ENCODE measurements at places on chromosomes 11 and 22.

DNA sequence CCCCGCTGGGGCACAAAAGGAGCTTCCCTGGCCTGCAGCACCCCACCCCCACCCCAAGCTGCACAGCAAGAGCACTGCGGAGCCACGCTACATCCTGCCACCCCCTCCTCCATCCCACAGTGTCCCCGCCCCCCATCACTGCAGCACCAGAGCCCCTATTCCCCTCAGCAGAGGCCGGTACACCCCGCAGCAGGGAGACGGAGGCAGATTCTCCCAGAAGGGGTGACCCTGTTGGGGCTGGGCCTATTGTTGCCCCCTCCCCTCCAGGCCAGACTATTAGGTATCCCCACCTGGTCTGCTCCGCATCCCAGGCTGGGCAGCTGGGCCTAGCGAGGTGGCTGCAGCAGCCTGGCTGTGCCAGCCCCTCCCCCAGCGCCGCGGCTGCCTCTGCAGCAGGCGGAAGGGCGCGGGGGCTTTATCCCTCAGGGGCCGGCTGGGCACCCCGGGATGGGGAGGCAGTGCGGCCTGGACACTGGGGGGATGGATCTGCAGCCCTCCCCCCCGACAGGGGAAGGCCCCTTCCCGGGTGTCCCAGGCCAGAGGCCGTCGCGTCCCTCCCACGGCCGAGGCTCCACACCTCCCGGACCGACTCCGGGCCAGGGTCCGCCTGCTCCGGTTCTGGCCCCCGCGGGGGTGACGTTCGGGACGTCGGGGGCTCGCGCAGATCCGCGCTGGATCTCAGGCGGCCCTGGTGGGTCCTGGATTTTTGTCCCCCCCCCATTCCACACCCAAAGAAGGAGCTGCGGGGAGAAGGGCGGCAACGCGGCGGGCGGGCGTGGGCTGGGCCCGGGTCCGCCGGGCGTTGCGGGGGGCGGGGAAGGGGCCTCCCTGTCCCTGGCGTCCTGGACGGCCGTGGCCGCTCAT is 943 bp downstream of the DUSP8 start:
- DNase-seq: peak; percentile 33

- no peak for DNase-seq
Measured at GRCh38 chr11:128942272-128942612, 429 bp downstream of the TP53AIP1 start.

GRCh38 chr11:107857550-107858216 is 904 bp downstream of the SLC35F2 start:
- peak; percentile 16 for DNase-seq

DNA sequence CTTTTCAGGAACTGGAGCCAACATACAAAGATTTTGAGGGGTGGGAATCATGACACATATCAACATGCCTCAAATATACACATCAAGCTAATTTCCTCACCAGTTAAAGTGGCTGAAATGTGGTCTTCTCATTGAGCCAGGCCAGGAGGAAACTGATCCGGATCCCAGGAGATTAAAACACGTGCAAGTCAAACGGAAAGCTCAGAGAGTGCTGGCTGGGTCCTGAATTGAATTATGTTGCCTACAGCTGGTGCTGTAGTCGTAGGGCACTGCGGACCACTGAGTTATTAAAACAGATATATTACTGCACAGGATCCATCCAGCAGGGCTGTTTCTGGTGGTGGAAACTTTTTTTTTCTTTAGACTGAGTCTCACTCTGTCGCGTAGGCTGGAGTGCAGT is 14.1 kb upstream of the WNT7B start:
- DNase-seq: no peak

DNA sequence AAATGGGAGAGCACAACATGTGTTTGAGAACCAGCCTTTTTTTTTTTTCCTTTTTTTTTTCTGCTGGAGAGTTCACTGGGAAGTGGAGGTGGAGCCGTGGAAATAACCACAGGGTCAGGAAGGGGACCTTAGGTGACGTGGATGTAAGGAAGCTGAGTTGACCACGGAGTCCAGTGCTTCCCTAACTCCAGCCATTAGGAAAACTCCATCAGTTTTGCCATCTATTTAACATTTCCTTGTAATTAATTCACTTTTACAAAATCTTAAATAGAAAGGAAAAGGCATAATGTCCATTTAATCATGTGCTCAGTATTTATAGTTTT is 2.0 kb upstream of the CDK2AP2 start:
- no peak for DNase-seq

DNA sequence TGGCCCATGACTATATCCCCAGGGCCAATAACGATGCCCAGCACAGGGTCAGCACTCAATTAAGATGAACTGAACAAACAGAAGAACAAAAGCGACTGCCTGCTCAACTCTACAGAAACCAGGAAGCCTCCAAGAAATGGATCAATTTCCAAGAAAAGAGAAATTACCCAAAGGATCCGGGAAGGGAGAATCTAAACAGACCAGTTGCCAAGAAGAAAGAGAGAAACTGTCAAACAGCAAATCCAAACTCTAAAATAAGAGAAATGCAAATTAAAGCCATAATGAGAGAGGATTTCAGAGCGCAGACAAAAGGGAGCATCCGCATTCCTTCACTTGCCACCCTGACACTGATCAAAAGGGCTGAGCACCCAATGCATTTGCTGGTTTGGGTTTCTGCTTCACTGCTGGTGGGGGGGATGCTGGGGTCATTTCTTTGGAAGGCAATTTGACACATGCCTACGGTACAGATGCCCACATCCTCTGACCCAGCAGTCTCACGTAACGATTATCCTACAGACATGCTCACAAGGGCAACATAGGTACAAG is 37.7 kb upstream of the RFPL3 start:
- DNase-seq: no peak

GRCh38 chr11:134071306-134071705 is 2.4 kb downstream of the JAM3 start:
- no peak for DNase-seq

- no peak for DNase-seq
Measured at GRCh38 chr22:29668673-29669072, 51.1 kb upstream of the CABP7 start.

GRCh38 chr11:45180179-45180847 is 33.9 kb downstream of the PRDM11 start:
- DNase-seq: peak; percentile 71

GRCh38 chr11:44621140-44621681 is 55.7 kb downstream of the CD82 start:
- peak; percentile 57 for DNase-seq

GRCh38 chr22:45649809-45650208 is 21.8 kb upstream of the ATXN10 start:
- no peak for DNase-seq

- peak; percentile 83 for DNase-seq
Measured at GRCh38 chr11:38460429-38460828, 1862.4 kb upstream of the RAG2 start.

DNA sequence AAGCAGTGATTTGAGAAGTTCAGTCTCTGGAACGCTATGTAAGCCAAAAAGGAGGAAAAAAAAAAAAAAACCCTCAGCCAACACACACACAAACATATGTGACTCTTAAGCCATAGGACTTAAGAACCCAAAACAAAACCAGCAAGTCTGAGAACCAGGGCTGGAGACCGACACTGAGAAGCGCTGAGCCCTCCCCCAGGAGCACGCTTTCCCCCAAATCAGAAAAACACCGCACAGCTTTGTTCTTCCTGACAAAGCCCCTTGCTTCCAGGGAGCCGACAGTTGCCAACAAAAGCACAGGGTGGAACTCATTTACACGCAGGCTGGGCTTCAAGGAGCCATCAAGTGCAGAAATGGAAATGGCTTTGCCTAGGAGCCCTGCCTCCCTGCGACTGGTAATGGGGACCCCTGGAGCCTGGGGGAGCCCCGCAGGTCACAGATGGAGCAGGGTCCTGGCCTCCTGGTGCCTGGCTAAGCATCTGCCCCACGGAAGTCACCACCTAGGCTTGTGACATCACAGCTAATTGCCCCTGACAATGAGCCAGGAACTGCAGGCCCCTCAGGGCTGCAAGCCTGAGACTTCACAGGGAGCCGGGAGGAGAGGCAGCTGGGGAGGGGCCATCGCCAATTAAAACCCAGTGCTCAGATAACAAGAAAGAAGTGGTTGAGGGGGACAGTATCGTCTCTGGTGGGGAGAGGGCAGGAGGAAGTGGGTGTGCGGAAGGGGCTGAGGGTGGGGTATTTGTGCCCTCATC is 66.9 kb downstream of the NFAM1 start:
- DNase-seq: peak; percentile 26

- DNase-seq: no peak
Measured at GRCh38 chr11:93984196-93984567, 37.0 kb upstream of the HEPHL1 start.

GRCh38 chr11:62018981-62019664 is 51.7 kb upstream of the FTH1 start:
- DNase-seq: no peak

DNA sequence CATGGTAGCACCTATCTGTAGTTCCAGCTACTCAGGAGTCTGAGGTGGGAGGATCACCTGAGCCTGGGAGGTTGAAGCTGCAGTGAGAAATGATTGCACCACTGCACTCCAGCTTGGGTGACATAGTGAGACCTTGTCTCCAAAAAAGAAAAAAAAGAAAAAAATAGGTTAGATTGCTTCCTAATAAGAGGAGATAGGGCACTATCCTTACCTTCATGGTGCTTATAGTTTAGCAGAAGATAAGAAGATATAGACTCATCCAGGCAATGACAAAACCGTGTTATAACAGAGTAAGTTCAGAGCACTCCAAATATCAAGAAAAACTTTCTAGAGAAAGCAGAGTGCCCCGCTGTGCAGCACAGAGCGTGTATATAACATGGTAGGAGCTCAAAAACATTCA is 42.1 kb downstream of the RRP8 start:
- no peak for DNase-seq

DNA sequence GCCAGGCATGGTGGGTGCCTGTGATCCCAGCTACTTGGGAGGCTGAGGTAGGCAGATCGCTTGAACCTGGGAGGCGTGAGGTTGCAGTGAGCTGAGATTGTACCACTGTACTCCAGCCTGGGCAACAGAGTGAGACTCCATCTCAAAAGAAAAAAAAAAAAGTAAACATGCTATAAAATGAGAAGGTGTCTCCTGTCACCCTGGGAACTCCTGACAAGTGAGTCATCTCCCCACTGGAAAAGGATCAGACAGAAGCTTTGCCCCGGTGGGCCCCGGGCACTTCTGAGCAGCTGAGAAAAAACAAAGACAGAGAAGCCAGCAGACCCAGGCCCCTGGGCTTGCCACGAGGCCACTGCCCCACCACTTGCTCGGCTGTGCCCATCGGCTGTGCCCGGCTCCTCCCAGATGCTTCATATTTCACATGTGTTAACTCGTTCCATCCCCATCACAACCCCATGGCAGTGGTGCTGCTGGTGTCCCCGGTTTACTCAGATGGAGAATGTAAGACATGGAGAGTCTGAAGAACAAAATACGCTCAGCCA is 22.3 kb downstream of the TTLL1 start:
- DNase-seq: peak; percentile 81

DNA sequence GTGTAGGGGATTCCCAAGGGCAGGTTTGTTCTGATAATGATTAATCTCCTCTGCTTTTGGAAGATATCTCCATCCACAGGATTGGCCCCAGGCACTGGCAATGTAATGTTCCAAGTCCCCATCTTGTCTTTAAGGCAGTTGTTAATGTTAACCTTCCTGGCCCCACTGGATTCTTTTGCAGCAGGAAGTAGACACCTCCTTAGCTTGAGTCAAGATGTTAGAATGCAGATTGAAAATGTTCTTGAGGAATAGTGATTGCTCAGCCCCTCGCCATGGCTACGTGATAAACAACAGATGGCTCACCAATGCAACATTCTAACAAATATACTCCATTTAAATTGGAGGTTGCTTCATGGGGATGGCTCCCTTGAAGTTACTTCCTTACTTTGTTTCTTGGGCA is 7.3 kb downstream of the HEPHL1 start:
- peak; percentile 22 for DNase-seq

DNA sequence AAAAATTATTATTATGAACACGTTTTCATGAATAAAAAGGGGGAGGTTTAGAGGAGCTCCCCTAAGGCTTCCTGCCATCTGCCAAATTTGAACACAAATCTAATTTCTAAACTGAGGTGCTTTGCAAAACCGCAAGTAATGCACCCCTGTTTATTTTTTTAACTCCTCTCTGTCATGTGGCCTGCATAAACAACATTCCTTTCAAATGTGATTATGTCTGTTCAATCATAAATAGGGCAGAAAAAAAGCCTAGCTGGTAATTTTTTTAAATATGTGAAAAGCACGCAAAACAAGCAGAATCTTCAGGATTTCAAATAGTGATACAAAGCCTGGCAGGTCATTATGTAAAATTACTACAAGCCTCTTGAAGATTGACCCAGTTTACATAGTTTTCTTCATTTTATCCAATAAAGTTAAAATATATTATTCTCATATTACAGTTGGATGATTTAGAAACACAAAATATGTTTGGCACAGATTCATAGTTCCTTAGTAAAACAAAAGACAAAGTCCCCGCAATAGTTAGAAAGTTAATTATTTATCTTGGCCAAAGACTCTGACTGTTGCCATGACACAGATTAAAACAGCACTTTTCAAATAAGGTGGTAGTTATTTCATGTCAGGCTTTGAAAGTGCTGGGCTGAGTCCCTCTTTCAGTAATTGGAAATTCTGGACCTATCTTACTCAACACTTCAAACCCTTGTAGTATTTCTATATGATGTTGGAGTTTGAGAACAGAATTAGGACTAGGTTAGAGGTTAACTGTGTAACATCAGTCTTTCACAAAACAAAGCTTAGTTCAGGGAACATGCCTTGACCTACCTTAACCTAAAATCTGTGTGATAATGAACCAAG is 200.3 kb upstream of the MPPED2 start:
- DNase-seq: peak; percentile 39

DNA sequence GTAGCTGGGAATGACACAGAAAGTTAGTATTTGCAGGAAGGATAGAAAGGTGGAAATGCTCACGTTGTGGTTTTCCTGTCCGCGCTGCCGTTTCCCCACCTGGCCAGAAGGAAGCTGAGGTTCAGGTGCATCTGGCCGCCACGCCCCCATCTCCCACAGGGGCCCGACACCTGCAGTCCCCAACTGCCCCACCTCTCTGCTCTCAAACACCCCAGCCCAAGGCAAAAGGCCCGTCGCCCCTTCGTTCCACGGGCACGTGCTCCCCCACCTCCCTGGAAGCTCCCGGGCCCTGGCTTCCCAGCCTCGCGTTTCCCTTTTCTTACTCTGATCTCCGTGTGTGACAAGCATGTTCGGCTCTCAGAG is 985.1 kb downstream of the BRD1 start:
- DNase-seq: no peak

- DNase-seq: no peak
Measured at GRCh38 chr11:8138526-8138925, 30.3 kb downstream of the RIC3 start.

- DNase-seq: peak; percentile 30
Measured at GRCh38 chr11:117200813-117201657, 1.9 kb downstream of the TAGLN start.

Data from fibroblast of skin of back (primary cell).